GM12892 (cell line): ENCODE measurements at places on chromosomes 4 and X.

DNA sequence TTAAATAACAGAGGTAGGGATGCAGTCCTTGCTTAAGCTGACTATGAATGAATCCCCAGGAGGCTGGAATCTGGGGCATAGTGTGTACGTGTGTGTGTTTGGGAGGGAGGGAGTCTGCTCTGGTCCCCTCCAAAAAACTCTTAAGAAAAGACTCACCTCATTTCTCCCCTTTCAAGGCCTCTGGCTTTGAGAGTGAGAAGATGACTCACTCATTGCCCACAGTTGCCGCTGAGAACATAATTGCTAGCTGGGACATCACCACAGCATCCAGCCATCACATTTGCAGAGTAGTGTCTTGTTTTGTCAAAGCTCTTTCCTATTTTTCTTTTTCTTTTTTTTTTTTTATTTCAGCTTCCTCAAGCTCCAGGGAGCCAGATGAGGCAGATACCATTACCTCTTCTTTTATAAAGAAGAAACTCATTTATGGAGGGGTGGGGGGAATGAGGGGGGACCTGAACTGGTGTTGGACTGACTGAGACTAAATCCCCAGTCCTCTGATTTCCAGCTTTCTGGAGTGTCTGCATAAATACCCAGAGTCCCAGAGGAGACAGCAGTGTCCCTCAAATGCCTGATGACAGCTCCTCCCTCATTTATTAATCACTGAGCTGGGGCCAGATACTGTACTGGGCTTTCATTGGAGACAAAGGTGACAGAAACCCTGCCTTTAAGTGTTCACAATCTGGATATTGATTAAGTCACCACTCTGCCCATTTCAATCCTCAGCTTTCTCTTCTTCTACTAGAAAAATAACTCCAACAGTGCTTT lies 61.9 kb upstream of the LAS1L start:
- no peak for DNase-seq

DNA sequence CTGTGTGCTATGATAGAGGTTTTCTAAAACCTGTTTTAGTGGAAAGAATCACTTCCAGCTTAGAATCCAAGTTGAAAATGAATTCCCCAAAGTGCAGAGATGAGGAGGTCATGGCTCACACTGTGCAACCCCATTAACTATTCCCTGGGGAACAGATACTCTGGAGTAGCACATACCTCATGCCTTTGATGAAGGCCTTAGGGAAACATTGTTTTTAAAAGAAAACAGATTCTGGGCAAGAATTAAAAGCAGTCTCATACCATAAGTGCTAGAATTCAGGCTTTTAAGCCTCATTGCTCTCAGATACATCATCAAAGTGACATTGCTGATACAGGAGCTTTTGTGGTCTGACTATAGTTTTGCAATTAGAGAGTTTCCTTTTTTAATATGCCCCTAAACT lies 115.1 kb downstream of the NDST4 start:
- no peak for DNase-seq

GRCh38 chr4:135838889-135839288 lies 1637.3 kb upstream of the PABPC4L start:
- no peak for DNase-seq

DNA sequence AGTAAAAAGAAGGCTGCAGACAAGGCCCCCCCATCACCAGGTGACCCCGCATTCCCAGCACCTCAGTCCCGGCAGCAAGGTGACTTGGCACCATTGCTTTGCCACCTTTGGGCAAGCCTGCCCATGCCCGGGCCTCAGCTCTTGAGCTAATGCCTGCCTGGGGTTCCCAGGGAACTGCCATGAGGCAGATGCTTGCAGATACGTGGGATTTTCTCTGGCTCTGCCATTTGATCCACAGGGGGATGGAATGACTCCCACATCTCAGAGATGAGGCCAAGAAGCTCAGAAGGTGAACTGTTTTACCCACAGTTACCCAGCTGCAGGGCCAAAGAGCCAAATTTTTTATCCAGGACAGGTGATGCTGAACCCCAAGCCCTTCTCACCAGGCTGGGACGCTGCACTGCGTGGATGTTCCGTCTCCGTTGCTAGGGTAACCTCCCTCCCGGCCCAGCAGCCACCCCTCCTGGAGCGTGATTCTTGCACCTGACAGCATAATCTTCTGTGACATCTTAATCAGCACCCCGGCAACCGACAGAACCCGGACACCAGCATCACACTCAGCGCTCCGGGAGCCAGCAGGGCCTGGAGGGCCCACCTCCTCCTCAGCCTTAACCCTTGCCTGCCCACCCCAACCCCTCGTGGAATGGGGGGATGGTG lies 15.7 kb upstream of the MSX1 start:
- DNase-seq = no peak

DNA sequence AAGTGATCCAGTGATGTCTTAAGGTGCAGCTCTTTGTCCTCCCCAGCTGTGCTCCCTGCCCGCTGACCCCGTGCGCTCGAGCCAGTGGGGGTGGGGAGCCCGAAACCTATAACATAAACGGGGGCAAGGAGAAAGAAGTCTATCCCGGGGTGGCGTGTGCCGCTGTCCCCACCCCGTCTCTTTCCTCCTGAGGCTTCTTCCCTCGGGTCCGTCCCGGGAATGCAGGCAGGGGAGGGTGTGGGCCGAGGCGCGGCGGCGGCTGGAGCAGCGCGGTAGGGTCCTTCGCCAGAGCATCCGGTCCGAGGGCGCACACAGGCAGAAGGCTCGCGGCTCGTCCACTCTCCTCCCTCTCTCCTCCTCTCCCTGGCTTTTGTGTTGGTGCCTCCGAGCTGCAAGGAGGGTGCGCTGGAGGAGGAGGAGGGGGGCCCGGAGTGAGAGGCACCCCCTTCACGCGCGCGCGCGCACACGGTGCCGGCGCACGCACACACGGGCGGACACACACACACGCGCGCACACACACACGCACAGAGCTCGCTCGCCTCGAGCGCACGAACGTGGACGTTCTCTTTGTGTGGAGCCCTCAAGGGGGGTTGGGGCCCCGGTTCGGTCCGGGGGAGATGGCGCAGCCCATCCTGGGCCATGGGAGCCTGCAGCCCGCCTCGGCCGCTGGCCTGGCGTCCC lies at the start of gene RAB33A:
RAB33A (plus strand) TSS at position 517 of the 681 bp plus-strand sequence; CDS start at position 618, 101 bp downstream.
- peak; percentile 23 for DNase-seq

- no peak for DNase-seq
Observed at GRCh38 chrX:30620125-30620524, 33.1 kb upstream of the GK start.

DNA sequence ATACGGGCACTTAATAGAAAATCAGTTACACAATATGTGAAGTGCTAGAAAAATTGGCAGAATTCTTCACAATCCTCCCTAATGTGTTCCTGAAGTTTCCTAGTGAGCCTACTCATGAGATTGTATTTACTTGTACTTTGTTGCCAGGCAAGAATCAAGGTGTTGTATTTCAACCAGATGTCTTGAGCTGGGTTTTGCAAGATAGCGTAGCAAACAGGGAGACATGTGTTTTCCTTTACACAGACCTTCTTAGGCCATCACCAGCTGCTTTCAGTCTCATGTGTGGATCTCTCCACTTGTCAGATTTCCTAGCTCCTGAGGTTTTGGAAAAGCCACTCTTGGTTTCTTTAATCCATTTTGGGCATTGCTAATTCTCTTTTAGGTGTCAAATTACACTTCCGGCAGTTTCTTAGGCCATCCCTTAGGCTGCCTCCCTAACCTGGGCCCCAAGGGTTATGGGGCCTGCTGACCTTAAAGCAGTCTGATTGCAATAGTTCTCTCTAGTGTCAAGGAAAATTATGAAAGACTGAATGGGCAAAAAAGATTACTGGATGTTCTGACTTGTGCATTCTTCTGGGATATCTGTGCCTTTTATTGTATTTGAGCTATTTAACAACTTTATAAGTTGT lies 12.2 kb upstream of the EDA start:
- no peak for DNase-seq

- peak; percentile 93 for DNase-seq
Observed at GRCh38 chrX:44872821-44873414, at the start of gene KDM6A. Gene KDM6A (plus strand): TSS chrX:44873188. CDS start chrX:44873552, 364 bp downstream.

DNA sequence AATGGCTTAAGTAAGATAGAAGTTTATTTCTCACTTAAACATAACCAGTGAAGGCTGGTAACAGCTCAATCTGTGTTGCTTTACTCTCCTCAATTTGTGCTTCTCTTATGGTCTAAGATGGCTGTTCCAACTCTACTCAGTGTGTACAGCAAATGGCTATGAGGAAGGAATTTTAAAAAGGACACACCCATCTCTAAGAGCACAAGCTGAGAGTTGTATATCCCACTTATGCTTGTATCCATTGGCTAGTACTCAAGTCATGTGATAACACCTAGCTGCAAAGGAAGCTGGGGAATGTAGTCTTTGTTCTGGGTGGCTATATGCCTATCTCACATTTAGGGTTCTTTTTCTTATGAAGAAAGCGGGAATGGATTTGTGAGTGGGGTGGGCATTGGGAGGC lies 63.3 kb downstream of the GPAT3 start:
- no peak for DNase-seq

DNA sequence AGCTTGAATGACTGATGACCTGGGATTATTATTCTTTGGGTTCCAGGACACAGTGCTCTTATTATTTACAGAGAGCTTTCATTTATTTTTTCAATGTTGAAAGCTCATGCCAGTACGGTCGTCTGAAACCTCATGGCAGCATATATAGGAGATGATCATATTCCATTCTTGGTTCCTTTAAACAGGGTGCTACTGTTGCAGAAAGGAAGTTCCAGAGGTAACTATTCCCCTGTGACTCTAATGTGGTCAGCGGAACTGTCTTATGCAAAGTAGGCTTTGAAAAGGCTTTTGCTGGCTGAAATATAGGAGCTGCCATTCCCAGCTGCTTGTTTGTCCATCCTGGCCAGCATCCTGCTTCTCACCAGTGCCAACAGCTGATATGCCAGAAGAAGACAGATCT lies 208.3 kb upstream of the LEF1 start:
- no peak for DNase-seq

DNA sequence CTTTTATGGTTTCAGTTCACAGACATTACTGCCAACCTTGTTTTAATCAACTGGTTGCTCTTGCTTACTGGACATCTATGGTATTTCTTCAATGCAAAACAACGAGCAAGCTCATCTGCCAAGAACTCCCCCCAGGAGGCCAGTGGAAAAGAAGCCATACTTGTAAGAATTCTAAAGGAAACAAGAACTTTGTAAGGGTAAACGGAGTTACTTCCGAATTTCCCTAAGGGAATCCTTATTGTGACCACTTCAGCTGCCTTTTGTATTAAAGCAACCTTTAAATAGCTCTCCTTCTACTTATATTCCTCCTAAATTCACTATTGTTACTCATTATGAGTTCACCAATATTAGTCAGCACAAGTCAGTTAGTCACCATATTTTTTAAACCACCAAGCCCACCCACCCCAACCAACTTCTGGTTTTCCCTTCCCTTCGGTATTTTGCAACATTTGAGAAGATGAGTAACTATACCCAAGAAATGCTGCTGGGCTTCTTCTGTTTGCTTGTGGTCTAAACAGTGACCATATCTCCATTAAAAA lies 602.8 kb upstream of the DIPK2B start:
- no peak for DNase-seq

- DNase-seq = no peak
Observed at GRCh38 chr4:119231491-119231890, 19.0 kb downstream of the USP53 start.

DNA sequence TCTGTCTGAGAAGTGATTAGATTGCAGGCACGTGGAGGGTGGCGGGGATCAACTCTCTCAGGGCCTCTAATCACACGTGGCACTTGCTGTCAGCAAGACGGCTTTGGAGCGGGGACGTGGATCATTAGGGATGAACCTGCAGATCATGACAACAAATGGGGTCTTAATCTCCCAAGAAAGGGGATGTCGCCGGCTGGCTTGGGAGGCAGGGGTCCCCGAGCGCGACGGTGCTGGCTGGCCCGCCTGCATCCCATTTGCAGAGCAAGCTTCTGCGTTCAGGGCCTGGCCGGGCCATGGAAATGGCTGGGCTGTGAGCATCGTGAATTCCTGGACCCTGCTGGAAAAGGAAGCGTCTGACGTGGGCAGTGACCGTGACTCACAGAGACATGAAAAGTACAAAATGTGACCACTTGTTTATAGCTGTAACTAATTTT lies 85.1 kb upstream of the SHOX start:
- DNase-seq = no peak

DNA sequence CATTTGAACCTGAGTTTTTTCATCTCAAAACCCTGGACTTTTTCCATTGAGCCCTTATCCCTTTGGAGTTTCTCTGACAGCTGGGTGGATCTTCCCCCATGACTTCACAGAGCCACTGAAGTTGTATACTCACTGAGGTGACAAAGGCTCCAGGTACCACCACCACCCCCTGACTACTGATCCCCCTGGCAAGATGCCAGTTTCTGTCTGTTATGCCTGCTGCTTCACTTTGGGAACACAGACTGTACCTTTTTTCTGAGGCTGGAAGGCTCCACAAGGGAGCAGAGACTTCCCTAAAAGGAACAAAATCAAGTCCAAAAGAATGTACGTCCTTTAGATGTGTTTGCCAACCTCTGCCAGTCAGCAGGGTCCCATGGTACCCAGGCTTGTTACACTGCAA lies 160.3 kb upstream of the JADE1 start:
- no peak for DNase-seq

DNA sequence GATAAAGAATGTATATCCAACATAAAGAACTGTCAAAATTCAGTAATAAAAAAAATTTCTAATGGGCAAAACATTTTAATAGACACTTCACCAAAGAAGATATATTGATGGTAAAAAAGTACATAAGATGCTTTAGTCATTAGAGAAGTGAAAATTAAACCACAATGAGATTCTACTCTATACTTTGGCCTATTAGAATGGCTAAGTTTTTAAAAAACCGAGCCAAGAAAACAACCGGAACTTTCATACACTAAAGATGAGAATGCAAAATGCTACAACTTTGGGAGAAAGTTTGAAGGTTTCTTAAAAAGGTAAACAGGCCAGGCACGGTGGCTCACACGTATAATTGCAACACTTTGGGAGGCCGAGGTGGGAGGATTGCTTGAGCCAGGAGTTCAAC lies 20.8 kb downstream of the CNOT6L start:
- DNase-seq = no peak

- peak; percentile 63 for DNase-seq
Observed at GRCh38 chr4:110622841-110623717, at the start of gene PITX2. Gene PITX2 (minus strand): TSS chr4:110623077. CDS start chr4:110622460, 617 bp downstream.

GRCh38 chr4:3708103-3708510 lies 58.1 kb upstream of the ADRA2C start:
- no peak for DNase-seq

- peak; percentile 76 for DNase-seq
Observed at GRCh38 chr4:2792711-2793585, at the start of gene SH3BP2. Gene SH3BP2 (plus strand): TSS chr4:2793085. CDS start chr4:2820618, 27,533 bp downstream.

DNA sequence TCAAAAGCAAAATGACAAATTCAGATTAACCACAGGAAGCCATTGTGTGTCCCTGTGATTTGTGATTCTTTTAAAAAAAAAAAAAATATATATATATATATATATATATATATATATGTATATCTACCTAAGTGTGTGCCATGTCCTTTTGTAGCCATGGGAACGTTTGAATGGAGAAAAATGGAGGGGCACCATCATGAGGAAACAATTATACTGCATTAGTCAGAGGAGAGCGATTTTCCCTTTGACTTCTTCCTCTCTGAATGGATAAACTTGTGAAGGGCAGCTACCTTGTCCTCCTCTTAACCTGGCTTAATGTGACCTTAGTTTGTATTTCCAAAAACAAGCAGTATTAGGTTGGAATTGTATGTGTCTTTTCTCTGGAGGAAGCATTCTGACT lies 23.3 kb upstream of the CBLL2 start:
- DNase-seq = no peak

- no peak for DNase-seq
Observed at GRCh38 chrX:40871385-40872082, 136.2 kb upstream of the MED14 start.
